ENCODE measurements at places on chromosomes 7 and 10.

- no peak for DNase-seq
Measured at GRCh38 chr7:155331396-155331795, 33.7 kb downstream of the INSIG1 start.

GRCh38 chr10:101217450-101218281 is 11.6 kb downstream of the LBX1 start:
- DNase-seq: peak; percentile 61

- DNase-seq: no peak
Measured at GRCh38 chr10:132196178-132197113, 9.7 kb downstream of the DPYSL4 start.

- DNase-seq: peak; percentile 85
Measured at GRCh38 chr7:27199849-27200760, at the start of gene HOXA13. Gene HOXA13, minus strand, starts transcription at chr7:27200091. Its CDS starts 14 bp downstream, at chr7:27200077.

GRCh38 chr7:158353606-158354570 is 233.7 kb downstream of the PTPRN2 start:
- DNase-seq: no peak

DNA sequence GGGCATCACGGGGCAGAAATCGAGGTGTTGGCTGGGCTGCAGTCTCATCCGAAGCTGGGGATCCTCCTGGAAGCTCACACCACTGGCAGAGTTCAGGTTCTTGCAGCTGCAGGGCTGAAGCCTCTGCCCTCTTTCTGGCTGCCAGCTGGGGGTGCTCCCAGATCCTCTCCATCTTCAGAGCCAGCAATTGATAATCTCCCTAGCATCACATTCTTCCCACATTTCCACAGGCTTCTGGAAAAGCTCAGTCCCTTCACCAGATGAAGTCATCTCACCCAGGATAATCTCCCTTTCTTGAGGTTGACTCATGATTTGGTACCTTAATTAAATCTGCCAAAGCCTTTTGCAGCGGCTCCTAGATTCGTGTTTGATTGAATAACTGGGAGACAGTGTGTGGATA is 55.2 kb downstream of the NRP1 start:
- DNase-seq: no peak

DNA sequence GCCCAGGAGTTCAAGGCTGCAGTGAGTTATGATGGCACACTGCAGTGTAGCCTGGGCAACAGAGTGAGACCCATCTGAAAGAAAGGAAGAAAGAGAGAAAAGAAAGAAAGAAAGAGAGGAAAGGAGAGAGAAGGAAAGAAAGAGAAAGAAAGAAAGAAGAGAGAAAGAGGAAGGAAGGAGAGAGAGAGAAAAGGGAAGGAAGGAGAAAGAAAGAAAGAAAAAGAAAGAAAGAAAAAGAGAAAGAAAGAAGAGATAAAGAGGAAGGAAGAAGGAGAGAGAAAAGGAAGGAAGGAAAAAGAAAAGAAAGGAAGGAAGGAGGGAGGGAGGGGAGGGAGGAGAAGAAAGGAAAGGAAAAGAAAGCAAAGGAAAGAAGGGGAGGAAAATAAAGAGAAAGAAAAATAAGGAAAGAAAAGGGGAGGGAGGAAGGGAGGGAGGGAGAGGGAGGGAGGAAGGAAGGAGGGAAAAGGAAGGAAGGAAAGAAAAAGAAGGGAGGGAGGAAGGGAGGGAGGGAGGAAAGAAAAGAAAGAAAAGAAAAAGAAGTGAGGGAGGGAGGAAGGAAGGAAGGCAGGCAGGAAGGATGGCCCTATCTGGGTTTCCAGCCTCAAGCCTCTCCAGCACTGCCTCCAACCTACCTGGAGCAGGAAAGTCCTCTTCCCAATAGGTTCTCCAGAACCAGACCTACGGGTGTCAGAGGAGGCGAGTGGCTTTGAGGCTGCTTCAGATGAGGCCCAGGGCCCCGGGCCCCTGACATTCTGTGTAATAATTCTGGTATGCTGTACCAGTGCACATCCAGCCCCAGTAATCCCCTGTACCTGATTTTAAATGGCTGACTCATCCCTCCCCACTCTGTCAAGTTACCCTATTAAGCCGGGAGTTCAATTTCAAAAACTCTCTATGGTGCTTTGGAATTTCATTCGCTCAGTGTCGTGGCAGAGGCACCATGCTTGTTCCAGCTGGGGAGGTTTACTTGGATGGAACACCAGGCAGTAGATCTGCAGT is 6.8 kb upstream of the PARD3 start:
- no peak for DNase-seq

DNA sequence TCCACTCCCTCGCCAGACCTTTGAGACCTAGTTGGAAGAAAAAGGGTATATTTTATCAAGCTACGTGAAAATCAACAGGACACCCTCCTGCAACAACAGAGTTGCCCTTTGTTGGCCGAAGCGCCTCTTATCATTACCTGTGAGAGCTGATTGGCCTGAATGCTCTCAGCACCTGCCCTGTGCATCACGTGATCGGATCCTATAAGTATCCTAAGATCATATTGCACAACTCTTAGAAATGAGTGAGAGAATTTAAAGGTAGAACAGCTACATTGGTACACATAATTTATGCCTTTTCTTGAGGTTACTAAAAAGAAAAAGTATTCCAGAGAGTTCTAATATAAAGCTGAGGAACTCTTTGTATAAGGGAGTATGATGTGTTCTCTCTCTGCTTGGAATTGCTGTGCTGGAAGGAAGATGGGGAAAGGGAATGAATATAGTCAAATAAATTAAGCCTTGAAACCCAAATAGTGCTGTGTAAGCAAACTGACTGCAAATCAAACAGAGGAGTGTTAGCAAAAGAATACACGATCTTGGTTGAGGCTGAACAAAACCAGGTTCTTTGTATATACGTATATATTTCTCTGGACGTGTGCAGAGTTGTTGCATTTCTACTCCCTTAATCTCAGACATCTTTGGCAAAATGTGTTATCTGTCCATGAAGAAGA is 69.3 kb downstream of the LRRC4 start:
- DNase-seq: no peak

DNA sequence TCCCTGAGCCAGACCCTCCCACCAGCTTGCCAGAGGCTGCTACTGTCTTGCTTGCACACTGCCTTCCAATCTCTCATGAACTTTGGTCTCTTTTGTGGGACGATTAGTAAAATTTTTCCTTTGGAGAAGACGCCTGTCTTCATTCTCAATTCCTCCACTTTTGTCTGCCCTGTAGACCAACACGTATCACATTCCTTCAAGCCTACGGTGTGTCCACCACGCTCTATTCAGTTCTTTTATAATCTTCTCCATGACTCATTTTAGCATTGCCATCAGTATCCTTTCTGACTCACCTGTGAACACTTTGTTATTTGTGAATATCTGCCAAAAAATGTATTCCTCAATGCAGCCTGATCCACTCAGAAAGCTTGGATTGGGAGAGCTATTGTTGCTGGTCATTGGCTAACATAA is 1.4 kb downstream of the GIMAP5 start:
- DNase-seq: no peak

DNA sequence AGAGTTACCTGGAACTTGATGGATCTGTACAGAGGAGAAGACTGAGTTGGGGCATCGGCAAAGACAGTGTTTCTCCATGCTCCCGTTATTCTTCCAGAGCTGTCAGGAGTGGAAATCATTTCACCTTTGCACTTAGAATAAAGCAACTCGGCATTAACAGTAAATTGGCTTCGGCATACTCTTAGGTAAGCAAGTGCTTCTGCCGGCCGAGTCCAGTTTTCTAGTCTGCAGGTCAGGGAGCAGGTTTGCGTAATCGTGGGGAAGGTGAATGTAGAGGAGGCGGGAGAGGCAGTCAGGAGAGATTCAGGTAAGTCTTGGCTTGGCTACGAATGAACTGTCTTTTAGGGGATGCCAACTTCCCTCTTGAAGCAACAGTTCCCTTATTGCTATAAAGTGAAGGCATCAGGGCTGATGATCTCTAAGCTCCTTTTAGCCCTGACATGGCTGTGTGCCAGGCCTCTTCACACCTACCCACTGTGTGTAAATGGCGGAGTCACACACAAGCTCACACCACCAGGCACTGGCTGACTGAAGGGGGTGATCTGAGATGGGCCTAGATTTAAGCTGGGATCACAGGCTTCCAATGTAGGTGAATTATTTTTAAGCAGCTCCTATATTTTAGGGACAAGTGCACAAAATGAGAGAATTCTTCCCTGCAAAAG is 127.1 kb downstream of the GATA3 start:
- DNase-seq: no peak

- DNase-seq: peak; percentile 25
Measured at GRCh38 chr7:41656366-41656765, 46.5 kb downstream of the INHBA start.

- DNase-seq: no peak
Measured at GRCh38 chr10:126208726-126209302, 179.5 kb downstream of the ADAM12 start.

DNA sequence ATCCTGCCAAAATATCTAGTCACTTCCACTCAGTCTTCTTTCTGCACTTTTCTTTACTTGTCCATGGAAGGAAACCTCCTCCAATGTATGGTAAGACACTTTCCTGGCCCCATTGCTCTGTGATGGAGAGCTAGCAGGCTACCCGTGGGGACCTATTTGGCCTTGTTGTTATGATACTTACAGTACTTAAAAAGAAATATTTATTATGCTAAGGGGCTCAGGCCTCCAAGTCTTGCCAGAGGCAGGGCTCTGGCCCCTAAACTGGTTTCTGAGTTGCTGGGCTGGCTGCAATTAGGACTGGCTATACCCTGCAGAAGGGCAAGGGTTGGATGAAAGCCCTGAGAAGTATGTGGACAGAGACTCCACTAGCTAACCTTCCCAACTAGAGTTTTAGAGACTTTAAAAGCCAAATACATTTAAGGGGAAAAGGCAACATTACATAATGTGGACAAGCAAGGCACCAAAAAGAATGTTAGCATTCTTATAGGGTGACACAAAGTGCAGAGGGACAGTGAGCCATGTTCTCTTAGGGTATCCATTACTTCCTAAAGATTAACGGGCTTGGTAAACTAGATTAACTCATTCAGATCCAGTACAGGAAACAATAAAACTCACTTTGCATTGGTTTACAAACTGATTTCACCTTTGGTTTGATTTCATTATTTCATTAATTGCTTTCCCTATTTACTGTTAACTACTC is 84.9 kb upstream of the INHBA start:
- no peak for DNase-seq

- no peak for DNase-seq
Measured at GRCh38 chr7:32896564-32897347, 5.2 kb upstream of the KBTBD2 start.

DNA sequence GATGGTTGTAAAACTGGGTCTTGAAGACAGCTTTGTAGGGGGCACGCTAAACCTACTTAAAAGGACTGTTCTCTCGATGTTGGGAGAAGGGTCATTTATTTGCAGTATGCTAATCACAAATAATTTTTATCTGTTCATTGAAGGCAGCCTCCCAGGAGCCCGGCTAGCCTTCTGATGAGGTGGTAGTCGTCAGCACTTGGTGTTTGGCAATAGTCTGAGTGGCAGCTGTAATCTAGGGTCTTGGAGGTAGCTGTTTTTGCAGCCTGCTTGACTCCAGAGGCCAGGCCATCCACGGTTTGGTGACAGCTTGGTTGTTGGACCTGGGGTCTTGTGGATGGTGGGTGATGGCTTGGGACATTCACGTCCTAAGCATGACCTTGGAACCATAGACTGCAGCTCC is 2.2 kb downstream of the GTF2IRD1 start:
- no peak for DNase-seq

DNA sequence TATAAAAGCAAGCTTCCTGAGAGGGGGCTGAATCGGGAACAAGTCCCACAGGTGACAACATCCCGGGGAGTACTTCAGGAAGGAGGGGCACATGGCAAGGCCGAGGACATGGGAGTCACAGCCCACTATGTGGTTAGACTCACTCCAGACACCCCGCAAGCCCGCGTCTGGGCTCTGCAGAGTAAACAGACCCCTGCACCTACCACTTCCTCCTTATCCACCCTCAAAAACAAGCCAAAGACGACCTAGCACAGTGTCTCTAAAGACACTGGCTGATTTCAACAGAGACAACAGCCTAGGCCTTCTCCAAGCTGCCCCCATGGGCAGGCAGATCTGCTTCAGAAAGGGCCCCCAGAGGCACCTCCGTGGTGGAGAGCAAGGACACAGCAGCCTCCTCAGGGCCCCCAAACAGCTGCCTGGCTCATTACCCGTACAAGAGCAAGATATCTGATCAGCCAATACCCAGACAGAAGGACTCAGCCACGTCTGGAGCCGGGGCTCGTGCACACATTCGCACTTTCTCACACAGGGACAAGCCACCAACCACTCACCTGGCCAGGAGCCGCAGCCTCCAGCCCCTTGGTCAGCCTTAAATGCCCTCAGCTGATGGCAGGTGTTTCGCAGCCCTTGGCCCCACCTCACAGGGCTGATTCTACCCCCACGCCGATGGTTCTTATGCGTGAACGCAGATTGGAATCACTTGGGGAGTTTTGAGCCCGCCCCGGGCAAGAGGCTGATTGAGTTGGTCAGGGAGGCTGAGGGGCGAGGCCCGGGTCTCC is 10.7 kb upstream of the KPNA7 start:
- no peak for DNase-seq

DNA sequence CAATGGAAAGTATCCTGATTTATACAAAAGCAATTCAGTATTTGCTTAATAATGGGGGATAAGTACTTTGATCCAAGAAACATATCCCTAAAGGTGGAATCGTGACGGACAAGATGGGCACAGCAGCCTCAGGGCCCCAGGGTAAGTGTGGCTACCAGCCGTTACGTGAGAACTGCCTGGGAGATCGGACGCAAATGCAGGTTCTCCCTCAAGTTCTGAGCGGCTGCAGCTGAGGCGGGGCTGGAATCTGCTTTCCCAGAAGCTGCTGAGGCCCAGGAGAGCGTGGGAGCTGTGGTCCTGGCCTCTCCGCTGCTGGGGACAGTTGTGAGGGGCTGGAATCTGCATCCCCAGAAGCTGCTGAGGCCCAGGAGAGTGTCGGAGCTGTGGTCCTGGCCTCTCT is 13.5 kb downstream of the FOXL3 start:
- no peak for DNase-seq

DNA sequence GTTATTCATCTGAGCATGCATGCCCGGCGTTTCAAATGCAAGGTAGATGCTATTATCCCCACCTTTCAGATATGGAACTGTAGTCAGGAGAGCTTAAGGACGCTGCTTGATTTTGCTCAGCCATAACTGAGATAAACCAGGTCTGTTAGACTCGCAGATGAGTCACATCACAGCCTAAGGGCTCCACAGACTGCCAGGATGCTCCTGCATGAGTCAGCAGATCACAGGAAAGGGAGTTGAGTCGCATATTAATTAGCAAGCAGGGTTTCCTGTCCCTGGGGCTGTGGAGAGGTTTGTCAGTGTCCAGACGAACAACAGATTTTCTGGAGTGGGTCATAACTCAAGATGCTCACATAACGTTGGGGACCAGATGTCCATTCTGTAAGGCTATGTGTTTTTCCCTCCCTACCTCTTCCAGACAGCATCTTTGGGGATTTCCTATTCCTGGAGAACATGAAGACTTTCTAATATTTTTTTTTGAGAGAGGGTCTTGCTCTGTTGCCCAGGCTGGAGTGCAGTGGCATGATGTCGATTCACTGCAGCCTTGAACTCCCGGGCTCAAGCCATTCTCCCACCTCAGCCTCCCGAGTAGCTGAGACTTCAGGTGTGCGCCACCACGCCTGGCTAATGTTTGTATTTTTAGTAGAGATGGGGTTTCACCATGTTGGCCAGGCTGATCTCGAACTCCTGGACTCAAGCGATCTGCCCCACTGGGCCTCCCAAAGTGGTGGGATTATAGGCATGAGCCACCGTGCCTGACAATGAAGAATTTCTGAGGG is 36.7 kb downstream of the PFKFB3 start:
- DNase-seq: peak; percentile 97

GRCh38 chr7:30163231-30163894 is 28.6 kb downstream of the MTURN start:
- DNase-seq: no peak

Measured in AG20443 (cell line).